Activated naive CD4-positive, alpha-beta T cell treated with anti-CD3 and anti-CD28 coated beads, Interleukin-2, amount 10 ng/mL, durations not matched to agents 7 days and 5 days (primary cell): ENCODE measurements at places on chromosomes 2 and 18.

DNA sequence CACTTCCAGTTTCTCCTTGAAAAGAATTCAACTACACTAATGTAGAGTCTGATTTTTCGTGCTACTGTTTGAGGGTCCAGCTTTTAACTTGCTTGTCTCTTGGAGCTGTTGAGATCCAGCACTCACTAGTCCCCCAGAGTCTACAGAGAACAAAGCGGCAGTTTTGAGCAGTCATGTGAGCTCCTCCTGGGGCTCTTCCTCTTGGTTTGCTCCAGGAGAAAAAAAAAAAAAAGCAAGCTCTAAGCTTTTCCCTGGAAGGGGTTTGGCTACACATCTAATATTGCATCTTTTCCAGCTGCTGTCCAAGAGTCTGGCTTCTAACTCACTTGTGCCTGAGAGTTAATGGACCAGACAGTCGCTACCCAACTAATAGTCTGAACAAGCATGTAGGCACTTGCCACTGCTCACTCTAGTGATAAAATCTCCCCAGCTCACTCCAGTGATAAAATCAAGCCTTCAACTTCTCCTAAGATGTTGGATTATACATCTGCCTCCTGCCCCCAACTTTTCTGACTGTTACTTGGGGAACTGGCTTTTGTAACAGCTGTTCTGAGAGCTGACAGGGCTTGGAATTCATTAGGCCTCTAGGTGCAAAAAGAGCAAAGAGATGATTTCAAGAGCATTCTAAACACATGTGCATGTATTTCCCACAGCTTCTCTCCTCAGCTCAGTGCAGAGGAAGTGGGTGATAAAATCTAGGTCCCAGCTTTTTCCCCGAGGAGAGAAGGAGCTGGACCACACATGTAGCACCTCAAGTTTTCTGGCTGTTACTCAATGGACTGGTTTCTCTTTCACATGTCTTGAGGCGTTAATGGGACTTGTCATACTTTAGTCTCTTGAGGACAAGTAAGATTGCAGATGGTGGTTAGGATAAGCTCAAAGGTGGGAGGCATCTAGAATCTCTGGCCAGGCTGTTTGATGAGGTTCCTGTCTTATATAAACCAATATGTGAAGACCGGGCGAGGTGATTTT, 750.5 kb downstream of the LRP1B start:
- no peak overlapping the region for H3K27ac ChIP-seq
- no peak for DNase-seq
- no peaks in the 10 kb centered on the region for H3K27me3 ChIP-seq
- no peaks in the 10 kb centered on the region for H3K36me3 ChIP-seq

DNA sequence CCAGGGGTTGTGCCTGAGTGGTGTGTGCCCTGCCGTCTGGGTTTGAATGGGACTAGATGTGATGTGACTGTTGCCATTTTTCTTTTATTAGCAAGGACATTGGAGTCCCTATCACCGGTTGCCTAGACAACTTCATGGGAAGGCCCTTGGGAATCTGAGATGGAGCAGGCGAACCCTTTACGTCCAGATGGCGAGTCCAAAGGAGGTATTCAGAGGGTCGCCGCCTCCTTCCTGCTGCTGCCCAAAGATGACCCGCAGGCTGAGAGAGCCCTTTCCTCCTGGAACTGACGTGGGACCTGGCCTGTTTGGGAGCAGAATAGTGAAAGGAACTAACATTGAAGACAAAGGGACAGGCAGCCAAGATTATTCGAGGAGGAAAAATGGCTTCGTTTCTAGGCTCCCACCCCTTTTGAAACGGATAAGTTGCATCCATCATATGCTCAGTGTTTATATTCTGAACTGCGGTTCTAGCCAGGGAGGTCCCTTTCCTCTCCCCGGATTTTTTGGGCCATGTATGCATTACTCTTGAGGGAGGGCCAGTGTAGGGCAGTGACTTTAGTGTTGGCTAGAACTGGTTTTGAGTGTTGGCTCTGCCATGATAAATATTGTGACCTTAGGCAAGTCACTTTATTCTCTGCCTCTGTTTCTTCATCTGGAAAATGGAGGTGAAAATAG, 673 bp downstream of the CENPO start:
- peaks cover 52% of the 10 kb centered on the region for H3K36me3 ChIP-seq
- peaks cover 44% of the 10 kb centered on the region for H3K4me1 ChIP-seq
- DNase-seq, result peak; percentile 27
- no peaks in the 10 kb centered on the region for H3K27me3 ChIP-seq

- peaks cover 2% of the 10 kb centered on the region for H3K36me3 ChIP-seq
- H3K27me3 ChIP-seq, result peaks cover 74% of the 10 kb centered on the region
- DNase-seq, result no peak
- no peak overlapping the region for H3K27ac ChIP-seq
- H3K4me3 ChIP-seq, result peak overlapping the region; percentile 47
Measured at GRCh38 chr2:238239543-238239862, 335 bp downstream of the HES6 start.

DNA sequence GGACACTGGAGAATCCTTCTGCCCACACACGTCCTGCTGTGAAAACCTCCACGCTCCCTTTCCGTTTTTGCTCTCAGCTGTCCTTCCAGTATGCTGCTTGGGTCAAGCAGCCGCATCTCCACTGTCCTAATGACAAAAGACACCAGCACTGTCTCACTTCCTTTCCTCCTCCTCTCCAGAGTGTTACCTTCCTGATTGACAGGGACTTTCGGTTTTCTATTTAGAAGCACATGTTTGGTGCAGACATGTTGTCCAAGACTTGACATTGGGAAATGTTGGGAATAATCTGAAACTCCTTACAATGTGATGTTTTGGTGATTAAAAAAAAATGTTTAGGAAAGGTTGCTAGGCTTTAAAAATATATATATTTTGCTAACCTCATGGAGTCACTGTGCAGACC, 226.6 kb downstream of the FAM210A start:
- H3K36me3 ChIP-seq, result peaks cover 43% of the 10 kb centered on the region
- peaks cover 27% of the 10 kb centered on the region for H3K4me1 ChIP-seq
- DNase-seq, result no peak
- no peak overlapping the region for H3K27ac ChIP-seq
- no peaks in the 10 kb centered on the region for H3K27me3 ChIP-seq

DNA sequence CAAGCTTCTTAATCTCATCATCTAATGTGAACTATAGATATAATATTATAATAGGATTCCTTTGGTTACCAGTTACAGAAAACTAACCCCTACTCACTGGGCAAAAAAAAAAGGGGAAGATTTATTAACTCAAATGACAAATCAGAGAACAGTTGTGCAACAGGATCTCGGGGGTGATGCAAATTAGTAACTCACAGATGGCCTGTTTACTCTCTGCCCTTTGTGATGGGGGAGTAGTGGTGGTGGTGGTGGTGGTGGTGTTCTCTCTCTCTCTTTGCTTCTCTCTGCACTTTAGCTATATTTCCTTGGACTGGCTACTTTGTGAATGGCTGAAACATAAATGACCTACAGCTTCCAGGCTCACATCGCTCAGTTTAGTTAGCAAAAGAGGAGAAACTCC, 59.0 kb downstream of the TMEM247 start:
- H3K4me1 ChIP-seq, result peaks cover 58% of the 10 kb centered on the region
- DNase-seq, result no peak
- H3K27me3 ChIP-seq, result peaks cover 6% of the 10 kb centered on the region
- H3K4me3 ChIP-seq, result no peak overlapping the region

DNA sequence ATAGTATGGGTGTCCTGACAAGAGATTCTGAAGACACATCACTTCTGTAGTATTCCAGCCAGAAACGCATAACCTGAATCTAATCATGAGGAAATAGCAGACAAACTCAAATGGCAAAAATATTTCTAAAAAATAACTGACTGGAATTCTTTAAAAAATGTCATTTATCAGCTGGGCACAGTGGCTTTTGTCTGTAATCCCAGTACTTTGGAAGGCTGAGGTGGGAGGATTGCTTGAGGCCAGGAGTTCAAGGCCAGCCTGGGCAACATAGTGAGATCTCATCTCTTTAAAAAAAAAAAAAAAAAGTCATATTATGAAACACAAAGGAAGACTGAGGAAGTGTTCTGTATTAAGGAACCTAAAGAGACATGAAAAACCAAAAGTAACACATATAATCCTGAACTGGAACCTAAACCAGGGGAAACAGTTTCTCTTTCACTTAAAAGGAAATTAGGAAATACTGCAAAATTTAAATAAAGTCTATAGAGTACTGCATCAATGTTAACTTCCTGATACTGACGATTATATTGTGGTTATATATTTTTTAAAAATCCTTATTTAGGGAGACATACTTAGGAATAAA, 29.9 kb downstream of the SESTD1 start:
- H3K4me1 ChIP-seq, result peaks cover 34% of the 10 kb centered on the region
- H3K27me3 ChIP-seq, result no peaks in the 10 kb centered on the region
- H3K4me3 ChIP-seq, result no peak overlapping the region
- DNase-seq, result no peak
- peaks cover 4% of the 10 kb centered on the region for H3K36me3 ChIP-seq

- H3K4me3 ChIP-seq, result no peak overlapping the region
- no peak overlapping the region for H3K27ac ChIP-seq
- H3K27me3 ChIP-seq, result no peaks in the 10 kb centered on the region
- H3K4me1 ChIP-seq, result no peaks in the 10 kb centered on the region
- no peaks in the 10 kb centered on the region for H3K36me3 ChIP-seq
- DNase-seq, result no peak
Measured at GRCh38 chr2:184452907-184453306, 145.4 kb upstream of the ZNF804A start.

- H3K4me3 ChIP-seq, result no peak overlapping the region
- H3K27ac ChIP-seq, result no peak overlapping the region
- no peak for DNase-seq
- no peaks in the 10 kb centered on the region for H3K4me1 ChIP-seq
- no peaks in the 10 kb centered on the region for H3K36me3 ChIP-seq
- no peaks in the 10 kb centered on the region for H3K27me3 ChIP-seq
Measured at GRCh38 chr2:145547620-145548019, 1027.7 kb upstream of the ZEB2 start.

DNA sequence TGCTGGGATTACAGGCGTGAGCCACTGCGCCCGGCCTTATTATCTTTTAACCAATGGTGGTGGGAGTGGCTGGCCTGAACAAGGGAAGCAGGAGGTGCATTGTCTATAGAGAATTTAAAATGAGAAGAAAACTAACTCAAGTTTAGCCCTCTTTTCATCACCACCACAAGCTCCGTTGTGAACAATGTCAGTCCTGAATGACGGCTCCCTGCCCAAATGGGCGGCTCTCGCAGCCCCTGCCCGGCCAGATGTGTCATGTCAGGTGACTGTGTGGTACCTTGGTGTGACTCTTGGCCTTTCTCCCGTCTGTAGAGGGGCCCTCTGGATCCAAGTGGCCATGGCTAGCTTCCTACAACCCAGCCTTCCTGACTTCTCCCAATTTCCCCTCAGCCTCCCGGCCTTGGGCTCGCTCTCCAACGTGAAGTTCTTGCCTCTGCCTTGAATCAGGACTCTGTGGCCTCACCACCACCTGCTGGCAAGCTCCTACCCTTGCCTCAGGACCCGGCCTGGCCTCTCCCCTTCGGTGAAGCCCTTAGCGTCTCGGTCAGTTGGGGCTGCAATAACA, 67.6 kb downstream of the LONRF2 start:
- no peaks in the 10 kb centered on the region for H3K4me1 ChIP-seq
- no peak for DNase-seq
- no peaks in the 10 kb centered on the region for H3K36me3 ChIP-seq
- no peak overlapping the region for H3K4me3 ChIP-seq

DNA sequence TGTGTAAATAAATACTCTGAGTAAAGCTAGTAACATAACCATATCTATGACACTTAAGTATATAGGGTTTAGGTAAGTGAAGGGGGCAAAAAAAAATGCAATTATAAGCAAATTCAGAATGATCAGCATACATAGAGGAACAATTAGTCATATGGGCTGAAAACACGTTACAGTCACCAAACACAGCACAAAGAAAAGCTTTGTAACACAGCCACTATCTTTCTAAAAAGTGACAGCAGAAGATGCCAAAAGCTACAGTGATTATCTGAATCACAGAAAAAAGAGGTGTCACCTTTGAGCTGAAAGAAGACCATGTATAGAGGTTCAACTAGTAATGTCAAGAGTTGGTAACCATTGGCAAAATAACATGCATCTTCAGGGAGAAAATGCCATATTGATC, 115.5 kb downstream of the ERBB4 start:
- H3K27me3 ChIP-seq, result no peaks in the 10 kb centered on the region
- no peaks in the 10 kb centered on the region for H3K36me3 ChIP-seq
- DNase-seq, result no peak
- H3K4me3 ChIP-seq, result no peak overlapping the region
- H3K4me1 ChIP-seq, result no peaks in the 10 kb centered on the region
